ENCODE measurements at places on chromosomes 11 and 22. TPM values are rescaled to one million over a fixed set of nuclear protein-coding genes. Genes with fewer than 3 reads are reported as not detected.

Gene TOMT
- not detected for polyA plus RNA-seq

Gene MED15
- 23.5 TPM for polyA plus RNA-seq

Gene ACRV1
- not detected for polyA plus RNA-seq

Gene KCNE3
- 0.97 TPM for polyA plus RNA-seq

Gene FGF19
- not detected for polyA plus RNA-seq

Gene ALX4
- polyA plus RNA-seq: not detected

Gene PGGHG
- polyA plus RNA-seq: 23.9 TPM

Gene MRGPRF
- 26.4 TPM for polyA plus RNA-seq

Gene SERPIND1
- 0.38 TPM for polyA plus RNA-seq

Gene MUC5B
- 0.25 TPM for polyA plus RNA-seq

Gene BTBD10
- polyA plus RNA-seq: 28.0 TPM

Gene PATE2
- not detected for polyA plus RNA-seq

Gene USP47
- polyA plus RNA-seq: 23.2 TPM

- no peaks in the 10 kb centered on the region for H3K4me1 ChIP-seq
- DNase-seq: peak; percentile 99
- H3K36me3 ChIP-seq: no peaks in the 10 kb centered on the region
- H3K27ac ChIP-seq: peak within 1 kb of the TSS; percentile 82
Measured at GRCh38 chr11:102346748-102347461, at the start of gene BIRC2. TSS of gene BIRC2 (plus strand) at chr11:102347214. CDS start at chr11:102349855, 2,641 bp downstream.

DNA sequence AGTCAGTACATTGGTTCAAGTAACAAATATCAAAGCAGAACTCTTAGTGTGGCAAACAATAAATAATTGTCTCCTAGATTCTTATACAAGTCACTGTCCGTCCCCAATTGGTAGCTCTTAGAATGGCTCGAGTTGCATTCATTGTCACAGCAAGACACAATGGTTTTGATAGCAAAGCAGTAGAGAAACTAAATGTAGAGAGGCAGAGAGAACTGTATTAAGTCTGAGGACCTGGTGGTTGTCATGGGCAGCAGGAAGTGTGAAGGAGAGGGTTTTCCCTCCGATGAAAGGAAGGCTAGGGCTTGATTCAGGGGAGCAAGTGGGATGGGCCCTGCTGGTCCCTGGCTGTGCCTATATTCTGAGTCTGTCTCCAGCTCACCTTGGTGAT, 36.6 kb downstream of the RCOR2 start:
- H3K36me3 ChIP-seq: peaks cover 2% of the 10 kb centered on the region
- H3K27me3 ChIP-seq: no peaks in the 10 kb centered on the region
- no peaks in the 10 kb centered on the region for H3K4me1 ChIP-seq
- H3K4me3 ChIP-seq: no peak overlapping the region
- H3K27ac ChIP-seq: no peak overlapping the region

- peak overlapping the region; percentile 68 for H3K27ac ChIP-seq
- H3K4me3 ChIP-seq: peak overlapping the region; percentile 26
- peak; percentile 48 for DNase-seq
- H3K36me3 ChIP-seq: no peaks in the 10 kb centered on the region
Measured at GRCh38 chr11:43735961-43736360, 55.4 kb downstream of the HSD17B12 start.

DNA sequence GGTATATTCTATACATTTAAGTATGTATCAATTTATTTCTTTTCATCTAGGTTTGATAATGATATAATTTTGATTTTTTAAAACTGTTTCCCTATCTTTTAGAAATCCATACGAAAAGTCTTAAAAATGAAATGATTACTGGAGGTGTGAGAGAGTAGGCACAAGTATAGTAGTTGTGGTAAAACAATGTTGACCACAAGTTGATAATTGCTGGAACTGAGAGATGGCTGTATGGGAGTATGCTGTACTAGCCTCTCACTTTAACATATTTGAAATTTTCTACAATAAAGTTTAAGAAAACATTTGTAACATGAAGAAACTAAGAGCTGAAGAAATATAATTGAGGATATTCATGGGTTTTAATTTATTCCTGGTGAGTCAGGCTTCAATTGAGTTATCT, 30.0 kb downstream of the FSHB start:
- H3K27ac ChIP-seq: no peak overlapping the region
- no peaks in the 10 kb centered on the region for H3K4me1 ChIP-seq
- H3K36me3 ChIP-seq: no peaks in the 10 kb centered on the region
- no peaks in the 10 kb centered on the region for H3K27me3 ChIP-seq
- H3K4me3 ChIP-seq: no peak overlapping the region

DNA sequence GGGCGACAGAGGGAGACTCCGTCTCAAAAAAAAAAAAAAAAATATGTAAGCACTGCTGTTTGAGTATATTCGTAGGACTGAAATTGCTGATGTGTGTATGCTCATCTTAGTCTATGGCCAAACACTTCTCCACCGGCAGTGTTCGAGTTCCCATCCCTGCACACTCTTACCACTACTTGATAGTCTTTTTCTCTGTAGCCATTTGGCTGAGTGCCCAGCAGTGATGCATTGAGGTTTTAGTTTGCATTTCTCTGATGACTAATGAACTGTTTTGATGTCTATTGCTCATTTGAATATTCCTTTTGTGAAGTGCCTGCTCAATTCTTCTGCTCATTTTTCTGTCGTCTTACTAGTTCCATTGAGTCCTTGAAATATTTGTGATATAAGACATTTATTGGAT, 1.9 kb downstream of the TIRAP start:
- DNase-seq: peak; percentile 87
- no peaks in the 10 kb centered on the region for H3K27me3 ChIP-seq
- H3K36me3 ChIP-seq: no peaks in the 10 kb centered on the region
- H3K4me1 ChIP-seq: no peaks in the 10 kb centered on the region
- H3K27ac ChIP-seq: no peak overlapping the region

GRCh38 chr11:75148436-75148983, 2.4 kb upstream of the SLCO2B1 start:
- H3K27me3 ChIP-seq: no peaks in the 10 kb centered on the region
- DNase-seq: no peak
- H3K4me3 ChIP-seq: no peak overlapping the region
- H3K36me3 ChIP-seq: no peaks in the 10 kb centered on the region
- H3K27ac ChIP-seq: no peak overlapping the region

DNA sequence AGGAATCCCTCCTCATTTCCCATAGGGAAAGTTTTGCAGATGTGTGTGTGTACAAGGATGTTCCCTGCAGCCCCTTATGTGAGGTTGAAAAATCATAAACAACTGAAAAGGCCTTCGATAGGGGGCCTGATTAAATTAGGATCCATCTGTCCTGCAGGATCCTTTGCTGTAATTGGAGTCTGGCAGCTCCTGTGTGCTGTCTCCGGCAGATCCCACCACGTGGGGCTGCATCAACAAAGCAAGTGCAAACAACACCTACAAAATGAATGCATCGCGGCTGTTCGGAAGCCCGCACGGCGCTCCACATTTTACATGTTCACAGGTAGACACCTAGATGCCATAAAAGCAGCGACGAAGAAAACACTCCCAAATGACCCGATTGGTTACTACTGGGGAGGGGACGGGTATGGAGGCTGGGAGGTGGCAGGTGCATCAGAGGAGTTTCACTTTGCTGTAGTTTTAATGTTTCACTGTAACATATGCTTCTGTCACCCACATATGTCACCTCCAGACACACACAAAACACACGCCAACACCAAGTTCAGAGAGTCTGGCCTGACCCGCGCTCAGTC, 52.2 kb downstream of the NFAM1 start:
- peaks cover 2% of the 10 kb centered on the region for H3K27me3 ChIP-seq
- no peak for DNase-seq
- H3K27ac ChIP-seq: no peak overlapping the region
- no peak overlapping the region for H3K4me3 ChIP-seq
- no peaks in the 10 kb centered on the region for H3K36me3 ChIP-seq

- no peaks in the 10 kb centered on the region for H3K27me3 ChIP-seq
- H3K27ac ChIP-seq: no peak overlapping the region
- H3K4me3 ChIP-seq: no peak overlapping the region
- no peaks in the 10 kb centered on the region for H3K4me1 ChIP-seq
Measured at GRCh38 chr11:124754710-124755109, 2.7 kb upstream of the VSIG2 start.

GRCh38 chr22:27842669-27843431, 41.3 kb upstream of the MN1 start:
- H3K27ac ChIP-seq: no peak overlapping the region
- no peaks in the 10 kb centered on the region for H3K27me3 ChIP-seq
- H3K36me3 ChIP-seq: no peaks in the 10 kb centered on the region
- peak; percentile 9 for DNase-seq
- H3K4me3 ChIP-seq: no peak overlapping the region

- no peaks in the 10 kb centered on the region for H3K36me3 ChIP-seq
- H3K27me3 ChIP-seq: no peaks in the 10 kb centered on the region
- H3K4me1 ChIP-seq: no peaks in the 10 kb centered on the region
- DNase-seq: no peak
- no peak overlapping the region for H3K27ac ChIP-seq
Measured at GRCh38 chr11:115100706-115101105, 403.5 kb downstream of the CADM1 start.

DNA sequence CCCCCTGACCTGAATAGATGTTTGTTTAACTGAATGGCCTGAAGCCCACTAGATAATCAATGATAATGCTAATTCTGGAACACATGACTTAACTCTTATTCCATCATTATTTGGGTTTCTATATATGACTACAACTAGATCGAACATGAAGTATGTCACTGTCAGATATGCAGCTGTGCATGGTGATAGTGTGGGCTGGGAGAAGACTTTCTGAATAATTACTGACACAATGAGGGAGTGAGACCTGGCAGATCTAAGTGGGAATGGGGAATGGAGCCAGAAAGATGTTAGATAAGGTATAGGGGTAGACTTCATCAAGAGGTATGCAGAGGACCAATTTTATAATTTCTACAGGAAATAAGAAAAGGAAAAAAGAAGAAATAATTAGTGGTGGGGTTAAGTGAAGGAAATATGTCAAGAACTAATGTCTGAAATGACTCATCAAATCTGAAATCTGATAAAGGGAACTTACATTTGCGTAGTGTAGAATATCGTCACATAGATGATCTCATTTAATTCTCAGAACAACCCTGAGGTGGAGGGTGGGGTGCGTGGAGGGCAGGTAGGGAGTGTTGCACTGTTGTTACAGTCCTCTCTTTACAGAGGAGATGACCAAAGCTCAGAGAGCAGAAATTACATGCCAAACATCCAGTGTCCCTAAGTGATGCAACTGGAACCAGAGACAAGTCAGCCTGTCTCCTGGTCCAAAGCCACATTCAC, 68.2 kb upstream of the EED start:
- peak; percentile 72 for DNase-seq
- no peaks in the 10 kb centered on the region for H3K27me3 ChIP-seq

DNA sequence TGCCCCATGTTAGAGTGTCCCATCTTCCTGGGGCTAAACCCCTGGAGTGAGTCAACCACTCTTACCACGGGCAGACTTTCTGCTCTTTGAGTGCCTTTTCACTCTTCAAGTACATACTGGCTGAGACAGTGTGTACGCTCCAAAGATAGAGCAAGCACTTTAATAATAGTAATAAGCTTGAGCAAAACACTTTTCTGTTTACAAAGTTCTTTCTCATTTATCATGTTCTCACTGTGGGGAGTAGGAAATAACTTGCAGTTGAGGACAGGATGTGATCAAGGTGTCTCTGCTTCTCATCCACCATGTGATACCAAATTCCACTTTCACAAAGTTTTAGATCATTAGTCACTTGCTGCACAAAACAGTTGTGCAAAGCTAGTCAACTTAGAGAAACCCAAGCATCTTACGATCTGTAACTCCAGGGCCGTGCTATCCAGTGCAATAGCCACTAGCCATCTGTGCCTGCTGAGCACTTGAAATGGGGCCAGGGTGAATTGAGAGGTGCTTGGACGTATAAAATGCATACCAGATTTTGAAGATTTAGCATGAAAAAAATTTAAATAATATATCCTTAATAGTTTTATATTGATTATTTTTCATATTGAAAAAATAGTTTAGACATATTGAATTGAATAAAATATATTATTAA, 135.3 kb downstream of the KIF18A start:
- DNase-seq: no peak
- H3K4me3 ChIP-seq: no peak overlapping the region
- no peaks in the 10 kb centered on the region for H3K36me3 ChIP-seq
- H3K4me1 ChIP-seq: no peaks in the 10 kb centered on the region
- H3K27me3 ChIP-seq: no peaks in the 10 kb centered on the region

DNA sequence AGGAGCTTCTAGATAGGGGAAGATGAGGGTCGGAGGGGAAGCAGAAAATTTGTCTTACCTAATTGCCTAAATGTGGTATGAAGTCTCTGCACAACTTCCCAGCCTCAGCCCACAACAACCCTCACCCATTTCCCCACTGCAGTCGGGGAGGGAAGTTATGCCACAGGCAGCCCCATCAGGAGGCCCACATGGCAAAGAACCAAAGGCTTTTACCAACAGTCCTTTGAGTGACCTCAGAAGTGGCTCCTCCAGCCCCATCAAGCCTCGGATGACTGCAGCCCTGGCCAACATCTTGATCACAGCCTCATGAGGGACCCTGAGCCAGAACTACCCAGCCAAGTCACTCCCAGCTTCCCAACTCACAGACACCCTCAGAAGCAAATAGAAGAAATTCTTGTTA, 54.8 kb downstream of the CHST1 start:
- H3K27me3 ChIP-seq: no peaks in the 10 kb centered on the region
- H3K4me1 ChIP-seq: no peaks in the 10 kb centered on the region
- no peak for DNase-seq
- no peak overlapping the region for H3K4me3 ChIP-seq

- peak; percentile 86 for DNase-seq
- H3K27me3 ChIP-seq: no peaks in the 10 kb centered on the region
- no peaks in the 10 kb centered on the region for H3K4me1 ChIP-seq
Measured at GRCh38 chr11:72413914-72414628, 20.3 kb downstream of the CLPB start.

- DNase-seq: no peak
- no peaks in the 10 kb centered on the region for H3K4me1 ChIP-seq
- H3K27me3 ChIP-seq: peaks cover 1% of the 10 kb centered on the region
- no peak overlapping the region for H3K4me3 ChIP-seq
- H3K27ac ChIP-seq: no peak overlapping the region
Measured at GRCh38 chr22:24736526-24737053, 37.9 kb downstream of the PIWIL3 start.

DNA sequence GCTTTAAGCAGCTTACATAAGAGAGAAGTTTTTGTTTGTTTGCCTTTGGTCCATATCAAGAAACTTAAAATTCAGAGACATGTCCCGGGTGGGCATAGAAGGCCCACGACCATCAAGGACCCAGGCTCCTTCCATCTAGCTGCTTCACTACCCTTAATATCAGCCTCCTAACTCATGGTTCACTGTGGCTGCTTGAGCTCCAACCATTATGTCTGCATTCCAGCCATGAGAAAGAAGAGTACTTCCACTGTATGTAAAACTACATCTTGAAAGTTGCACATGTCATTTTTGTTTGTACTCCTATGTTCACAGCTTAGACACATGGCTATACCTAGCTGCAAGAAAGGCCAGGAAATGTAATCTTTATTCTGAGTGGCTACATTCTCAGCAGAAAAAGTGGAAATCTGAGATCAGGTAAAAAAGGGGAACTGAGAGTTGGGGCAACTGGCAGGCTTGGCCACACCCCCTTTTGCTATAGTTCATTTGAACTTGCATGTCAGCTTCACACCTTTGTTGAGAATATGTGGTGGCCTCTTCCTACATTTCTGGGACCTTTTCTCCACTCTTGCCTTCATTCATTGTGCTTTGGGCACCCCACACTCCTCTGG, 81.3 kb upstream of the TP53I11 start:
- no peak for DNase-seq
- H3K36me3 ChIP-seq: no peaks in the 10 kb centered on the region
- H3K27ac ChIP-seq: no peak overlapping the region
- H3K4me3 ChIP-seq: no peak overlapping the region

- no peak for DNase-seq
- no peaks in the 10 kb centered on the region for H3K27me3 ChIP-seq
- H3K4me3 ChIP-seq: no peak overlapping the region
- H3K36me3 ChIP-seq: no peaks in the 10 kb centered on the region
- no peaks in the 10 kb centered on the region for H3K4me1 ChIP-seq
- no peak overlapping the region for H3K27ac ChIP-seq
Measured at GRCh38 chr22:37030560-37031281, 11.2 kb downstream of the MPST start.
